ENCODE measurements at places on chromosomes 1 and 21.

DNA sequence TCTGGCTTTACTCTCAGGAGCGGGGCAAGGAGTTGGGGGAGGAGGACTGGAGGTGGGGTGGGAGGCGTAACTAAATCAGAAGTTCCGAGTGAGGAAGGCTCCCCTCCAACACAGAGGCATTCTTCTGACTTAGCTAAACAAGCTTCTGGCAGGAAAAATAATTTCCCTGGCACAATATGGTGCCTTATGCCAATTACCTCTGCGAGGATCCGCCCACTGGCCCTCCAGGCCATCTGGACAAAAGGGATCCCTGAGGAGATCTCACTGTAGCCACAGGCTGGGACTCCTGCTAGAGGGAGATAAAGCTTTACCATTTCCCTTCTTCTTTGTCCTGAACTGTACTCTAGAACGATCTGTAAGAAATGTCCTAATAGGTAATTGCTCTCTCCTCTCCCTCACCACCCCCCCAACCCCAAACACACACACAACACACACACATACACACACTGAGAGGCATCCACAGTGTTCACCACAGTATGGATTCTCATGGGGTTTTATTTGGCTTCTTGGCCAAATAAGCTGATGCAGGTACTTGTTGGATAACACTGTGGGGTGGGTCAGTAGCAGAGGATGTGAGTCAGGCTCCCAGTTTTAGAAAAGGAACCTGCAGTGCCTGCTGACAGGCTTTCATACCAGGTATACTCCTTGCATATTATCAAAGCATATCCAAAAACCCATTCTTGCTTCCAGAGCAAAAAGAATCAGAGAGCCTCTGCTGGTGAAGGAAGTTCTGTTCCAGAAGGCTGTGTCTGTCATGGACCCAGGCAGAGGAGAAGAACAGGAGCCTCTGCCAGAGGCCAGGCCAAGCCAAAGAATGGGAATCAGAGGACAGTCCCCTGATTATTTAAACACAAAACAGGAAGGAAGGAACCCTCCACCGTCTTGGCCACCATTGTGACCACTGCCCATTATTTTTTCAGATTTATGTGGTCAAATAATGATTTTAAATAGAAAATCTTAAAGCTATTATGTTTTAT lies 169.1 kb downstream of the C1orf21 start:
- DNase-seq: no peak

DNA sequence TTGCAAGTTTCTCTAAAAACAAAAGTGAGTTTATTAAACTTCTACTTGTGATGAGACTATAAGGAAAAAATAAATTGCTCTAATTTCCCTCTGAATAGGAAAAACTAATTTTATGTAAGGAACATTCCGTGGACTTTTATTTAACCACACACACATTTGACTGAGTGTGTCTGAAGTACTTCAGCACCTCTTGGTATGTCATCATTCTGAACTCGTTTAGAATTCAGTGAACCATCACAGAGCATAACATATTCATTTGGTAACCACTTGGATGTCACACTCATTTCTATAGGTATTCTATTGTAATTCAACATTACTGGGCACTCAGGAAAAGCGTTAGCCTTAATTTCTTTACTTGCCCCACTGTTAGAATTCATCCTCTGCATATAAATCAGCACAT lies 79.1 kb downstream of the RGS21 start:
- no peak for DNase-seq

DNA sequence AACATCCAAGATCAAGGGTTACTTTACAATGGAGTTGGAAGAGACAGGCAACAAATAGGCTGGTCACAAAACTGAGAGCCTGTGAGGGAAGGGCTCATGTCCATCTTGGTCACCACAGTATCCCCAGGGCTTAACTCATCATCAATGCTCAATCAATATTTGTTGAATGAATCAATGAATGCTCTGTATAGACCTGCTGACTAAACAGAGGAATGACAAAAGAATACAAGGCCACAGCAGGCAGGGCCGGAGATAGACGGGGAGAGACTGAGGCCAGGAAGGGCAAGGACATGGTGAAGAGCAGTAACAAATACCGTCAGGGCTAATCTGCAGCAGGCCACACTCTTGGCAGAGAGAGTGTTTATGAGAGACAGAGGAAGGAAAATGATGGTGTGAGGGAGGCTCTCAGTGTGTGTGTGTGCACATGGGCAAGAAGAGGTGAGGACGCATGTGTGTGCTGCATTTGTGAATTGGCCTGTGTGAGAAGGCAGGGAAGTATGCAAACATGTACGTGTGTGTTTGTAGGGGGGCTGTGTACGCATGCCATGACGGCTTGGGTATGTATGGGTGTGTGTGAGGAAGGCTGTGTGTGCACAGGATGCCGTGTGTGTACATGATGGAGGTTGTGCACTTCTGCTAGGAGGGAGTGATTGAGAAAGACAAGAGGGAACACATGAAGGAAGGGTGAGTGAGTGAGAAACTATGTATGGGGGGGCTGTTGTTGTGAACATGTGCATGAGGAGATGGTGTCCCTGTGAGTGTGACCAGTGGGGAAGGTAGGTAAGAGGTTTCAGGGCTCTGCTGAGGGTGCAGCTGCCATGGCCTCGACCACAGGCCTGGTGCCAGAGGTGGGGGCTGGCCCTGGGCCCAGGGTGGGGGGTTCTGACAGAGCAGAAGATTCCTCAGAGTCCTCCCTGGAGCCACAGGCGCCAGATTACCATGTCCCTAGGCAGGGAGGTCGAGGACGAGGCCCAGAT lies 15.4 kb downstream of the AHDC1 start:
- DNase-seq: no peak

DNA sequence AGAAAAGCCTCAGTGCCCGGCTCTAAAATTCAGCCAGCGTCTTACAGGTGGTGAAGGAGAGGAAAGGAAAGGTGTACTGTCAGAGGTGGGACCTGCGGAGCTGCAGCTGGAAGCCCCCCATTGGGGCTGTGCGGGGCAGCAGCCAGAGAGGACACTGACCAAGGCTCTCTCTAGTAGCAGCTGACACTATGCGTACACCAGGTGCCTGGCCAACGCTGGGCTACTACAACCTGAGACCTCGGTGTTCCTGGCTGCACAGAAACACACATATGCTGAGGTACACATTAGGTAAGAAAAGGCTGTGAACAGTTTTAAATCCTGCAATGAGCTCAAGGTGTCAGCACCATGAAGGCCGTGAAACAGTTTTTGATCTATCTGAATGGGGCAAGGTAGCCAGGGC lies 55.5 kb upstream of the EDN2 start:
- DNase-seq: no peak

GRCh38 chr1:200452850-200453552 lies 43.2 kb upstream of the ZNF281 start:
- no peak for DNase-seq

DNA sequence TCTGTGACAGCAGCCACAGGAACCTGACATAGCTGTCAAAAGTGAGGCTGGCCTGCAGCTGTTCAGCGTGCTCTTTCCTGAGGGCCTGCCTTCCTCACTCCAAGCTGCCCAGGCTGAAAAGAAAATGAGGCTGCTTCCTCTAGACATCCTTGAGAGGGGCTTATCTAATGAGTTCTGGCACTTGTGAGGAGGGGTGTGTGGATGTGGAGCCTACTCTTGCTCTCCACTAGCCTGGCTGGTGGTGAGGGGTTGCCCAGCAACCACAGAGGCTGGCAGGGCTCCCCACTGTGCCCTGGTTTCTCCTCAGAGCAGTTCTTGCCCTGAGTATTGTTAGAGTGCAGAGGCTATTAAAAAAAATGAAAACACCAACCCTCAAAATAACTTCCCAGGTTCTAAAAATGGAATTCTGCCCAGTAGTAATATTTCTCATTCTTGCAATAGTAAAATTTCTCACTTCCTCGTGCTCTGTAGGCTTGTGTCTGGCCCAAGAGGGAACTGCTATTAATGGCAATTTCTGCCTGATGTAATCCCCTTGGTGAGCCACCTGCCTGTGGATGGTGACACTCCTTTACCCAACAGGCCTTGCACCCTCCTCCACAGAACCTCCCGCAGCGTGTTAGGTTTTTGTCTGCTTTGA lies 52.6 kb upstream of the EPS8L3 start:
- DNase-seq: no peak

DNA sequence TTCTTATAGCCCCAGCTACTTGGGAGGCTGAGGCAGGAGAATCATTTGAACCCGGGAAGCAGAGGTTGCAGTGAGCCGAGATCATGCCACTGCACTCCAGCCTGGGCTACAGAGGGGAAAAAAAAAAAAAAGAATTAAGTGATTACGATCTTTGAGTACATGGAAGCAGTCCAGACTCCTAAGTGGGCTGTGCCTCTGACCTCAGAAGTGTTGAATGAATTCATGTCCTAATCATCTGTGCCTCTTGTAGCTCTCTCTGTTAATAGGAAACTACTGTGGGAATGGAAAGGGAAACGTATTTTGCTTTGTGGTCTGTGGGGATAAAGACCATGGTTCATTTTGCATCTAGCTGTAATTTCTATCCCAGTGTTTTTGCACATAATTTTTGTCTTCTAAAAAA lies 8.4 kb upstream of the IVNS1ABP start:
- no peak for DNase-seq

DNA sequence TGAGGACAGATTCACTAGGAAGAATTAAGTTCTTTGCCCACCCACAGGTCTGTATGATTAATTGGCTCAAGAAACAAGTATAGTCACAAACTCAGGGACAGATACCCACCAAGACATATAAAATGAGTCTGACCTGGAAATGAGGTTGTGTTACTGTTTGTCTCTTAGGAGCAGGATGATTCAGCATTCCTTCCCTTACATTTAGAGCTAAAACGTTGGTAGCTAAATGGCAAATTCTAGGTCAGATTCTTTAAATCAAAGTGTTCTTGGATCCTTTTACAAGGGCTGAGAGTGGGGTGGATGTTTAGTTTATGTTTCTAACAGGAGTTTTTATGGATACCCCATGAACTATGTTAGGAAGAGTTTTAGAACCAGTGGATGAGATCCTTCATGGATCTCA lies 4.7 kb downstream of the RIMKLA start:
- DNase-seq: no peak

- no peak for DNase-seq
These were observed 2.4 kb downstream of the LDLRAP1 start for GRCh38 chr1:25545767-25546166.

GRCh38 chr1:35223084-35223630 lies 30.2 kb upstream of the SFPQ start:
- DNase-seq: no peak

DNA sequence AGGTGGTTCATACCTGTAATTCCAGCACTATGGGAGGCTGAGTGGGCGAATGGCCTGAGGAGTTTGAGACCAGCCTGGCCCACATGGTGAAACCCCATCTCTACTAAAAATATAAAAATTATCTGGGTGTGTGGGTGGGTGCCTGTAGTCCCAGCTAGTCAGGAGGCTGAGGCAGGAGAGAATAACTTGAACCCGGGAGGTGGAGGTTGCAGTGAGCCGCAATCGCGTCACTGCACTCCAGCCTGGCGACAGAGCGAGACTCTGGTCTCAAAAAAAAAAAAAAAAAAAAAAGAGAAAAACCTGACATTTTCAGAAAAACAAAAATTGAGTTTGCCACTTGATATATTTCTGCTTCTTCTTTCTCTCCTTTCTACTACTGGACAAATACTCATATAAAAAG lies 24.3 kb downstream of the CA6 start:
- DNase-seq: no peak

DNA sequence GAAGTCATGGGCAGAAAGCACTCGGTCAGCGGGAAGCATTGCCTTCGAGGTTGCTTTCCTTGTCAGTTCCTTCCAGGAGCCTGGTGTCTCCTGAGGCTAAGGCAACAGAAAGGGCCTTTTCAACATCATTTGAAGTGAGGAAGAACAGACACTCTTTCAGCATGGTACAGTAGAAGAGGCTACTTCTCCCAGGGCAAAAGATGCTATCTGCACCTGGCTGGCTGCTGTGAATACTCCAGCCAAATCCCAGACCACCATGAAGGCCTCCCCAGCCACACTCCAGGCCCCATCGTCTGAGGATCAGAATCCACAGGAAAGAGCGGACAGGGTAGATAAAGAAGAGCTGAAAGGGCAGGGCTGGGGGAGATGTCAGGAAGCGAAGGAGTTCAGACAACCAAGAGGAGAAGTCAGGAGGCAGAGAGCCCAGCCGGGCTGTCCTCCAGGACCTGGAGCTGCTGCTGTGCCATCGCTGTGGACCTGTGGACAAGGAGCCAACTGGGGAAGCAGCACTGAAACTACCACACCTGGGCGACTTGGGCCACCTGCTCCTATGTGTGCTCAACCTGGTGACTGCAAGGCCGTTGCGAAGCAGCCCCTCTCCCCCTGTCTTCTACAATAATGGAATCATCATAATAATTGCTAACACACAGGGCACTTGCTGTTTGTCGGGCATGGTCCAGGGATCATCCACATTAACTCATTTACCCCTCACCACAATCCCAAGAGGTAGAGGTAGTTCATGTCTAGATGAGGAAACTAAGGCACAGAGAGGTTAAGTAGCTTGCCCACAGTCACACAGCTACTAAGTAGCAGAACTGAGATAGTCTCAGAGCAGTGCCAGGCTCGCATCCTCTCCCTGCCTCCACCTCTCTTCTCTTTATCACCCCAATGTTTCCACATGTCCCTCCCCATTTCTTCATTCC lies 88.0 kb upstream of the ZBTB40 start:
- no peak for DNase-seq

GRCh38 chr1:121418369-121419049 lies 233.7 kb downstream of the SRGAP2C start:
- DNase-seq: no peak

DNA sequence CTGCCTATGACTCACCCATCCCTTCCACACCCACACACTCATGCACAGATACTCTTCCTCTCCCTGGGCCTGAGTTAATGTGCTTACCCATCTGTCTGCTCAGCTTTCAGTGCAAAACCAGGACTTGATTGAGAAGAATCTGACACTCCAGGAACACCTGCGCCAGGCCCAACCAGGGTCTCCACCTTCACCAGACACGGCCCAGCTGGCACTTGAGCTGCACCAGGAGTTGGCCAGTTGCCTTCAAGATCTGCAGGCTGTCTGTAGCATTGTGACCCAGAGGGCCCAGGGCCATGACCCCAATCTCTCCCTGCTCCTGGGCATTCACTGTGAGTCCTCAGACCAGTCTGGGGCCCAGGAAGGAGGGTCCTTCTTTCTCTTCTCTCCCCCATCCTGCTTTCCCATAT lies 3.5 kb upstream of the SH3BGRL3 start:
- DNase-seq: no peak

DNA sequence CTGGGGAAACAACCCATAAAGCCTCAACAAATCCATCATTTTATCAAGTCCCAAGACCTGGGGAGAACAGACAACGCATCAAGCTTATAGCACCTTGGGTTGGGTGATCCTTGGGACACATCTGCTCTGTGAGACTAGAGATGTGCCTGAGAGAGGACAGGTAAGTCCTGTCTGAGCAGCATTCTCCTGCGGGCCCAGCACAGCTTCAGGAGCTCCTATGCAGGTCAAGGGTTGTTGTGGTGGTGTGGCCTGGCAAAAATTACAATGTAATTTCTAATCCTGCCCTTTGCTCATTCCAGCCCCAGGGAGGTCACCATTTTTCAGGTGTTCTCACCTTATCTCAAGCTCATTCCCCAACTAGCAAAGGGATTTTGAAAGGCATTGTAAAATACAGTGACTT lies 608.1 kb upstream of the CAMK1G start:
- DNase-seq: no peak

Data from stimulated activated CD4-positive, alpha-beta T cell treated with anti-CD3 and anti-CD28 coated beads, Interleukin-4, amount 100 ng/mL, for 1 hour (primary cell).